ENCODE measurements at places on chromosomes 16 and 17. TPM values are rescaled to one million over a fixed set of nuclear protein-coding genes. Genes with fewer than 3 reads are reported as not detected.

Gene HEATR9
- not detected for total RNA-seq

Gene TTC19
- 52.6 TPM for total RNA-seq

Gene HNF1B
- total RNA-seq = not detected

Gene KRT39
- not detected for total RNA-seq

Gene CD300E
- not detected for total RNA-seq

Gene UNC45B
- 0.02 TPM for total RNA-seq

Gene GABARAP
- 175 TPM for total RNA-seq

Gene RNF222
- not detected for total RNA-seq

Gene RAC3
- 19.0 TPM for total RNA-seq

Gene TERF2IP
- 27.9 TPM for total RNA-seq

Gene KRT33A
- not detected for total RNA-seq

Gene ADCY7
- total RNA-seq = 28.6 TPM

GRCh38 chr17:74201948-74202347 lies 1.5 kb upstream of the RPL38 start:
- no peak for DNase-seq

DNA sequence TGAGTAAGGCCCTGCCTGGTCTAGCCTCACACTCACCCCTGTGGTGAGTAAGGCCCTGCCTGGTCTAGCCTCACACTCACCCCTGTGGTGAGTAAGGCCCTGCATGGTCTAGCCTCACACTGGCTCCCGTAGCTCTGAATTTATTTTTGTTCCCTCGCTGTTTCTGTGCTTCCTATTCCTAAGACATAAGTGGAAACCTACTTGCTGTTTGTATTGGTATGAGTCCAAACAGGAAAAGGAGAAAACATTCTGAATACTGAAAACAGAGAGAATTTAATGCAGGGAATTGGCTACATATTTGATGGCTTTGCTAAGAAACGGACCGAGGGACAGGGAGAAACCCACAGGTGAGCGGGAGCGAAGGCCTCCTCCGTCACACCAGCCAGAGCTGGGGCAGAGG lies 267.8 kb downstream of the FOXL1 start:
- DNase-seq = no peak

GRCh38 chr16:86882586-86883280 lies 304.4 kb downstream of the FOXL1 start:
- no peak for DNase-seq

DNA sequence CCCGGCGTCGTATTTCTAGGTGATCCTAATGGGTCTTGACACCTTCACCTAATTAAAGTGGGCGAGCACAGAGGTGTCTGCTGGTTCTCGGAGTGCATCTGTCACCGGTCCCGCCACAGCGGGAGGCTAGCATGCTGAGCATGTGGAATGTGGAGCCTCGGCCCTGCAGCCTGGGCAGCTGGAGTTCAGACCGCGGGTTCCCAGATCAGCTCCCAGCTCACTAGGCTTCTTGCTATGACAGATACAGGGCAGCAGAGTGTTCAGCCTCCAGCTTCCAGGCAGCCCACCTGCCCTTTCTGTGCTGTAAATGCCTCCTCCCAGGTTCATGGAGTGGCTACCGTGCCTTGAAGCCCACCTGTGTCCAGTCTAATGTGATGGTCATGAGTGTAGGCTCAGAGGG lies 166.7 kb downstream of the CPPED1 start:
- DNase-seq = no peak

GRCh38 chr16:50902457-50902856 lies 160.6 kb downstream of the CYLD start:
- no peak for DNase-seq

DNA sequence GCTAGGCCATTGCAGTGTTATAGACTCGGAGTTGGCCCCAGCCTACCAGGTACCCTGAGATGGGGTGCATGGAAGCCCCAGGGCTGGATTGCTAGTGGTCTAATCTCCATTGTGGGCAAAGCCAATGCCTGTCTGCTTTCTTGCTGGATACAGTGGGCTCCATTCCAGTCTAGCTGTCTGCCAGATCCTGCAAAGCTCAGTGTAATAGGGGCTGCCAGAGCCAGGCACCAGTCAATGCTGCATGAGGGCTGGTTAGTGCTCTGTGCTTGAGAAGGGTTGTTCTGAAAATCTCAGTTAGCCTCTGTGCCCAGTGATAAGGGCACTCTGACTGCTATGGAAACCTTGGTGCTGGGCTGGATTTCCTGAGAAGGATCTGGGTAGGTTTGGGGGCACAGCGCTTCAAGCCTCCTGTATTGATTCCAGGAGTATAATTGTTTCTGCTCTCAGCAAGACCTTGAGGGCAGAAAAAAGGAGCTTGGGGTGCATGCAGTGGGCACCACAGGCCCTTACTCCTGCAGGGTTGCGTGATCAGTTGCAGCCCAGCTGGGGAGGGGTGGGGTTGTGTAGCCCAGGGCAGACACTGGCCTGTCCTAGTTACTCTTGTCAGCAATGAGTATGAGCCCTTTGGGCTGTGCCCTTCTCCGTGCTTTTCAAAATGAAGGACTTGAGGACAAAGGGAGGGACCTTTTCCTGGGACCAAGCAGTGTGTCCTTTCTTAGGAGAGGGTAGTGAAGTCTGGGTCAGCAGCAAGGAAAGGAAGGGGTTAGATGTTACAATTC lies 19.0 kb downstream of the SMPD3 start:
- DNase-seq = no peak

DNA sequence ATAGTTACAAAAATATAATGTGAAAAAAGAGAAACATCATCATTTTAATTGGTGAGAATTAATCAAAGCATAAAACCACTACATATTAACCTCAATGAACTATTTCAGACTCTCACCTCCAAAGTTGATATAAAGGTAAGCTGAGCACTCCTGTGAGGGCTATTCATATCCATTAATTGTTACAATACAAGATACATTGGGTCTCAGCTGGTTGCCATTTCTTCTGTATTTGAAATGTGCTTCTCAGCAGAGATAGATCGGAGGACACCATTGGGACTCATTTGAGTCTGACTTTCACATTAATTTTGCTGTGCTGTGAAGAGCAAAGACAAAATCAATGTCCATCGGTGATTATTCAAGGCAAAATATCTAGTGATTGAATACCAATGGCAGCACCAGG lies 459.5 kb upstream of the GOT2 start:
- DNase-seq = no peak

DNA sequence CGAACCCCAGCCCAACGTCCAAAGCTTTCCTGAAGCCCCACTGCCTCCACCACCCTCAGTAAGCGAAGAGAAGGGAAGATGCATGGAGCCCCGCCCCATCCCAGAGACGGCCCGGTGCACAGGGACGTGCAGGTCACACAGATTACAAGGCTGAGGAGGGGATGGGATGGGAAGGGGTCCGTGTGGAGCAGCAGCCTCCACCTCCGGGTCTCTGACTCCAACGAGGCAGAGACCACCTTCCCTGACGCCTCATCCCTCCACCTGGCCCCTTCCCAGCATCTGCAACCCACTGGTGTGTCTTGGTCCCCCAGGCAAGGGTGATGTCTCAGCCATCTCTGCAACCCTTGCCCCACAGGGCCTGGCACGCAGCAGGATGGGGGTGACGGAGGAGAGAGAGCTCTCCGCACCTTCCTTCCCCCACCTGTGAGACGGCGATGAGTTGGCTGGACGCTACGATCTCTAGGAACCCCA lies 58.5 kb downstream of the TBC1D16 start:
- DNase-seq = no peak

DNA sequence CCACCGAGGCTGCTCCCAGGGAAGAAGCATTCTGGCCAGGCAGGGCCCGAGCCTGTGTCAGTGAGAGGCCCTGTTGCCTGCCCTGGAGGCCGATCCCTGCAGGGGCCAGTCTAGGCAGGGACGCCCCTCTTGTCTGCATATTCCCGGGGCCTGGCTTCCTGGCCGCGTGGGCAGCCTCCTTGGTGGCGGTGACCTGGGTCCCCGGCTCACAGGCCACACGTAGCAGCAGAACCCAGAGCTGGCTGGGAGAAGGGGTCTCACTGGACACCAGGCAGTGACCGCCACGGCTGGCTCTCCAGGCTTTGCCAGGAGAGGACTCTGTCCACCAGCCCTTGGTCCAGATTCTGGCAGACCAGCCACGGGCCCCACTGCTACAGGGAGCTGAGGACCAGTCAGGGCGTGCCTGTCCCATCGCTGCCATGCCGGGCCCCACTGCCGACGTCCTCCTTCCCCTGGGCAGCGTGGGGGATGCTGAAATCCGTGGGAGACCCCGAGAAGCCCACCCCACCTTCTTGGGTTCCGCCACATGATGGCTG lies 3.7 kb upstream of the CACNA1H start:
- DNase-seq = no peak

GRCh38 chr16:66457888-66458287 lies 30.8 kb downstream of the BEAN1 start:
- no peak for DNase-seq

GRCh38 chr17:50348522-50349242 lies 2.8 kb downstream of the XYLT2 start:
- no peak for DNase-seq

DNA sequence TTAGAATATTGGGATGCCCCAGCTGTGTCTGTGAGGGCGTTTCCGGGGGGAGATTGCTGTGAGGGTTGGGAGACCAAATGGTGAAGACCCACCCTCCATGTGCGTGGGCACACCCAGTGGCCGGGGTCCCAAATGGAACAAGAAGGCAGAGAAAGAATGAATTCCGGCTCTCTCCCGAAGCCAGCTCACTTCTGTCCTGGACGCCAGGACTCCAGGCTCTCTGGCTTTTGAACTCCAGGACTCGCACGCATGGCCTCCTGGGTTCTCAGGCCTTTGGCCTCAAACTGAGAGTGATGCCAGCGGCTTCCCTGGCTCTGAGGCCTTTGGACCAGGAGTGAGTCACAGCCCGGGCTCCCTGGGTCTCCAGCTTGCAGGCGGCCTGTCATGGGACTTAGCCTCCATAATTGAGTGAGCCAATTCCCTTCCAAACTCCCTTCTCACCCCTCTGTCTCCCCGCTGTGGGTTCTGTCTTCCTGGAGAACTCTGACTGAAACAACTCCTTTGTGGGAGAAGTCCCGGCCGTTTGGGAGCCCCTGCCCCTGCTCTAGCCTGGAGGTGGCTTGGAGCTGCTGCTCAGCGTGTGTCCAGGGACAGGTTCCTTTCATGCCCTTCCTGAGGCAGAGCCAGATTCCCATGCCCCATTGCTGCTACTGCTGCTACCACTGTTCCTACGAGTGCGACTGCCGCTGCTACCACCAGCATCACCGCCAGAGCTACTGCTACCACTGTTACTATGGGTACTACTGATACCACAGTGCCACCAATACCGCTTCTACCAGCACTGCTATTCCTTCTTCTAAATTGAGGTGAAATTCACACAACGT lies 49.8 kb upstream of the CBX4 start:
- DNase-seq = no peak

DNA sequence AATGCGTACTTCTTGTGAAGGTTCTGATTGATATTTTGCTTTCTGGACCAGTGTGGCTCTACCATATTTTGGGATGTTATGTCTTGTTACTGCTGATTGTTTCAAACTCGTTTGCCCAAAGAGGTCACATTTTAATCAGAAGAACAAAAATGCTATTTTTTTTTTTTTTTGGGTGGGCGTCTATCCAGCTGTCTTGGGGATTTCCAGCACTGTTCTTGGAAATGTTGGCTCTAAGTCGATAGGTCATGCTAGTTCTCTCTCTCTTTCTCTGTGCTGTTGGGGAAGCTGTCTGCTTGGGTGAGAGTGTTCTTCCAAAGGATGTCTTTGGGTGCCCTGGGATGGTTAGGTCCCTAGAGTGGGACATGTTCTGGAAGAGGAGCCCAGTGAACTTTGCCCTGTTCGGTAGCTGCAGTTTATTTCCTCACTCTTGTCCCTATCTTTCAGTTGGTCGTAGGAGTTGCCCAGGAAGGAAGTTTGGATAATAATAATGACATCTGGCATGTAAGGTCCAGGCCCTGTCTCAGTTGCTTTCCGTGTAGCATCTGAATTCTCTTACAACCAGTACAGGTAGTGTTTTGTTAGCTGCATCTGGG lies 2.9 kb downstream of the IRF8 start:
- no peak for DNase-seq

DNA sequence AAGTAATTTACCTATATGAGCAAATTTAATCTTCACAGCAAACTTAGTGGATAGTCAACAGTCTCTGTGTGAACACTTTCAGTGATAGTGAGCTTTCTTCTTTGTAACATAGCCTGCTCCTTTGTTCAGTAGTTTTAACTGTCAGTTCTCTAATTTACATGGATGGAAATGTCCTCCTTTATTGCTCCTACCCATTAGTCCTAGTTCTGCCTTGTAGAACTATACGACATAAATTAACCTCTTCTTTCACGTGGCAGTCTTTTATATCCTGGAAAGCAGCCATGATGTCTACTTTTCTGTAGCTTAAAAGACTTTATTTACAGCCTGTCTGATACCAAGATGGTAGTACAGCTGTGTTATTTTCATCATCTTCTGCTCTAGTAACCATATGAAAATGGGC lies 143.6 kb downstream of the TANC2 start:
- DNase-seq = no peak

- no peak for DNase-seq
Observed at GRCh38 chr16:57245472-57246113, 534 bp downstream of the ARL2BP start.

DNA sequence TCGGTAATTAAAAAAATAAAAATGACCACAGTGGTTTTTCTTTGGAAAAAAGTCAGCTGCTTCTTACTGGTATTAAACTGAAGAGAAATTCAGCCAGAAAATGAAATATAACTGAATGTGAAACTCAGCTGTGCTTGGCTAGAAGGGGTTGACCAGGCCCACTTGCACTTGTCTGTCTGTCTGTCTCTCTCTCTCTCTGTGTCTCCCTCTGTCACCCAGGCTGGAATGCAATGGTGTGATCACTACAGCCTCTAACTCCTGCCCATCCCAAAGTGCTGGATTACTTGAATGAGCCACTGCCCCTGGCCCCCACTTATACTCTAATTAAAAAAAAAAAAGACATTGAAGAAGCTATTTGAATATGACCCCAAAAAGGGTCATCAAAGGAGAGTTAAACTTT lies 17.3 kb upstream of the AKAP1 start:
- DNase-seq = no peak

GRCh38 chr16:5789033-5789432 lies 691.4 kb upstream of the EEF2KMT start:
- DNase-seq = no peak

DNA sequence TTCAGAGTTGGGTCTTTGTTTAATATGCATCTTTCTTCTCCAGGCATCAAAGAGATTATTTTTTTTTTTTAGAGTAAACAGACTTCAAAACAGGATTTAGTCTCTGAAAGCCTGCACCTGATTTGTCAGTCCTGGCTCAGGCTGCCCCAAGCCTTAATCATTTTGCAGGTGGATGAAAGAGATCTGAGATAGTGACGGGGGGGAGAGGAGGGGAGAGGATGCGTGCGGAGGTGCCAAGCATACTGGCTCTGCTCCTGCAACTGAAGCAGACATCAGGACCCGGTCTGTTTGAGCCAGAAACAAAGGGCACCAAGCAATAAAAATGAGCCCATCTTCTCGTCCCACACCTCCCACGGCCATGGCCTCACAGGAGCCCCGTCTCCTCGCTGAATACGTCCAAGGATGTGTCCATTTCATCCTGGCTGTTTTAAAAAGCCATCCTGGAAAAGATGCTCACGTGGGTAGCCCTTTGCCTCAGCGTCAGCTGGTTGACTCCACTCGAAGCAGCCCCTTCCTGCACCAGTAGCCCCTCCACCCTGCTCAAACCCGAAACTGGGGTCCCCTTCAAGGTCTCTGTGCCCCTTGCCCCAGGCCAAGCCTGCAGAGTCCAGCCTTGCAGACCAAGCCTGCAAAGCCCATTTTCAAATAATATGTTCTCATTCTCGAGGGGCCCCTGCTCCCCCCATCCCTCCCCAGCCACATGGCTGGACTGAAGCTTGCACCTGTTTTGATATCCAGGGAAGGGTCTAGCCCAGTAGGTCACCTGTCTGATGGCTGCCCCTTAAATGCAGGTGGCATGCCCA lies 84.8 kb upstream of the TNRC6C start:
- no peak for DNase-seq
